ENCODE measurements at places on chromosomes 13 and 19.

GRCh38 chr19:6528544-6529121 lies 2.2 kb upstream of the TNFSF9 start:
- DNase-seq, result no peak

DNA sequence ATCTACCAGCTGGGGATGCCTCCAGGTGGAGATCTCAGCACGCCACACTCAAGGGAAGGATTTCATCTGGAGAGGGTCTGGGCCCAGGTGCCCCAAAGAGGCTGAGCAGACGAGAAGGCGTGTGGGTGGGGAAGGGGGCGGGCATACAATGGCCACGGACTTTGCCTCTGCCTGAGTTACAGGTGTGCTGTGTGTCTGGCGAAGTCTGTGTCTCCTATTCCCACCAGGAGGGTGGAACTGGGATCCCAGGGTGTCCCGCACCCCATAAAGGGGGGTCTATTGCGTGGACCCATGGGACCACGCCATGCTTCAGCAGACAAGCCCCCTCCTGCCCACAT lies 3.6 kb downstream of the TLE2 start:
- no peak for DNase-seq

DNA sequence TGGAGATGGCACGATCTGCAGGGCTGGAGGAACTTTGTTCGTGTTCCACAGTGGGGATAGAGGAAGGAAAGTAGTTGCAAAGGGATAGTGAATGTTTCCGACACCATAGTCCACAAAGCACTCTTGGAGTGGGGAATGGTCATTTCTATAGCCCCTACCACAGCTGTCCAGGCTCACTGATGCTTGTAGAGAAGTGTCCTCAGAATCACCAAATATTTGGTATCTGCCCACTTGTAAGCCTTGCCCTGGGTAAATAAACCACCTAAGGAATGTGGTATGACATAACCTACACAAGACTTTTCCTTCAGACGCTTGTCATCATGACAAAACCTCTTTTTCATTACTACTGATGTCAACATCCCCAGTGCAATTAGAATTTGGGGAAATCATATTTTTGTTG lies 686.5 kb upstream of the ARGLU1 start:
- DNase-seq, result no peak

GRCh38 chr19:15615526-15615925 lies 508 bp downstream of the CYP4F8 start:
- no peak for DNase-seq

DNA sequence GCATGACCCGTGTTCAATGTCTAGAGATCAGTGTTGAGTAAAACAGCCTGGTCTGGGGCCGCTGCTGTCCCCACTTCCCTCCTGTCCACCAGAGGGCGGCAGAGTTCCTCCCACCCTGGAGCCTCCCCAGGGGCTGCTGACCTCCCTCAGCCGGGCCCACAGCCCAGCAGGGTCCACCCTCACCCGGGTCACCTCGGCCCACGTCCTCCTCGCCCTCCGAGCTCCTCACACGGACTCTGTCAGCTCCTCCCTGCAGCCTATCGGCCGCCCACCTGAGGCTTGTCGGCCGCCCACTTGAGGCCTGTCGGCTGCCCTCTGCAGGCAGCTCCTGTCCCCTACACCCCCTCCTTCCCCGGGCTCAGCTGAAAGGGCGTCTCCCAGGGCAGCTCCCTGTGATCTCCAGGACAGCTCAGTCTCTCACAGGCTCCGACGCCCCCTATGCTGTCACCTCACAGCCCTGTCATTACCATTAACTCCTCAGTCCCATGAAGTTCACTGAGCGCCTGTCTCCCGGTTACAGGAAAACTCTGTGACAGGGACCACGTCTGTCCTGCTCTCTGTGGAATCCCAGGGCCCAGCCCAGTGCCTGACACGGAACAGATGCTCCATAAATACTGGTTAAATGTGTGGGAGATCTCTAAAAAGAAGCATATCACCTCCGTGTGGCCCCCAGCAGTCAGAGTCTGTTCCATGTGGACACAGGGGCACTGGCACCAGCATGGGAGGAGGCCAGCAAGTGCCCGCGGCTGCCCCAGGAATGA lies 1.5 kb upstream of the CEACAM5 start:
- DNase-seq, result no peak

- DNase-seq, result no peak
Observed at GRCh38 chr13:111183959-111184358, 68.8 kb downstream of the ARHGEF7 start.

GRCh38 chr13:26412263-26412662 lies 145.2 kb upstream of the WASF3 start:
- no peak for DNase-seq

GRCh38 chr13:59111751-59112171 lies 1052.0 kb downstream of the DIAPH3 start:
- no peak for DNase-seq

DNA sequence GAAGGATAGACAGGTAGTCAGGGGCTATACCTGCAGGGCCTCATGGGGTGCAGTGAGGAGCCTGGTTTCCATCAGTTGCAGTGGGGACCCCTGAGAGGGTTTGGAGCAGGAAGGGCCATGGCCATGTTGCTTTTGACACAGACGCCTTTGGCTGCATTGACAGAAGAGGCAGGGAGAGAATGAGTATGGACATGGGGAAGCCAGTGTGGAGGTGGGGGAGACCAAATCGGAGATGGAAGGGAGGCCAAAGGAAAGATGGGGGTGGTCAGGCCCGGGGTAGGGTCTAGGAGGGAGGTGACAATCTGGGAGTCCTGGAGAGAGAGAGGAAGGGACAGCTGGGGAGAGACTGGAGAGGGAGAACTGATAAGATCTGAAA lies 1.3 kb downstream of the HSD11B1L start:
- DNase-seq, result no peak

- no peak for DNase-seq
Observed at GRCh38 chr13:97300871-97301270, 78.7 kb downstream of the MBNL2 start.

GRCh38 chr13:21736926-21737325 lies 66.1 kb downstream of the FGF9 start:
- DNase-seq, result no peak

GRCh38 chr19:17107546-17108452 lies 32.2 kb downstream of the MYO9B start:
- no peak for DNase-seq

DNA sequence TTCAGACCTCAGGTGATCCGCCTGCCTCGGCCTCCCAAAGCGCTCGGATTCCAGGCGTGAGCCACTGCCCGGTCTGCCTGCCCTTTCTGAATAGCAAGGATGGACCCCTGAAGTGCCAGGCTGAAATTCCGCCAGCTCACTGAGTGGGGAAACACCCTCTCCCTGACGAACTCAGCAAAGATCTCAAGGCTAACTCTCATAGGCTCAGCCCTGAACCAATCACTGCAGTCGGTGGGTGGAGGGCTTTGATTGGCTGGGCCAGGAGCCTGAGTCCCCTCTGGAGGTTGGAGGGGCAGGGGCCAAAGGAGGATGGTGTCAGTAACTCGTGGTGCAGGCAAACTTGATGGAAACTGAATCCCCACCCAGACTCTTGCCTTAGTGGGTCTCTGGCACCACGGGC lies 11.2 kb upstream of the COMP start:
- no peak for DNase-seq

DNA sequence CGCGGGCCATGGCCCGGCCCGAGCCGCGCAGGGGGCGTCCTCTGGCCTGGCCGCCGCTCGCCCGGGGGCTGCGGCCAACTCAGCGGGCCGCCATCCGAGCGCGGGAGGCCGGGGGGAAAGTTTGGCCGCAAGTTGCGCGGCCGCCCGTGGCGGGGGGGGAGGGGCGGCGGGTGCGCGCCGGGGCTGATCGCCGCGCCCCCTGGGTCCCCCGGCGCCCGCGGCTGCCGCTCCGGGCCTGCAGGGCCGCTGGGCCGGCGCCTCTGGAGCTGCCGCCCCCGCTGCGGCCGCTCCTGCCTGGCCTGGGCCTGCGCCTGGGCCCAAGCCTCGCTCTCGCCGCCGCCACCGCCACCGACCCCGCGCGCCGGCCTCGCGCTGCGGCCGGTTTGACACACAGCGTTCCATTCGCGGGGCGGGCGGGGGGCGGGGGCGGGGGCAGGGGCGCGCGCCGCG lies at the start of gene NR2F6:
TSS of gene NR2F6 (minus strand) at position 385 of the 450 bp plus-strand sequence. CDS start 699 bp downstream, outside the sequence.
- DNase-seq, result no peak

DNA sequence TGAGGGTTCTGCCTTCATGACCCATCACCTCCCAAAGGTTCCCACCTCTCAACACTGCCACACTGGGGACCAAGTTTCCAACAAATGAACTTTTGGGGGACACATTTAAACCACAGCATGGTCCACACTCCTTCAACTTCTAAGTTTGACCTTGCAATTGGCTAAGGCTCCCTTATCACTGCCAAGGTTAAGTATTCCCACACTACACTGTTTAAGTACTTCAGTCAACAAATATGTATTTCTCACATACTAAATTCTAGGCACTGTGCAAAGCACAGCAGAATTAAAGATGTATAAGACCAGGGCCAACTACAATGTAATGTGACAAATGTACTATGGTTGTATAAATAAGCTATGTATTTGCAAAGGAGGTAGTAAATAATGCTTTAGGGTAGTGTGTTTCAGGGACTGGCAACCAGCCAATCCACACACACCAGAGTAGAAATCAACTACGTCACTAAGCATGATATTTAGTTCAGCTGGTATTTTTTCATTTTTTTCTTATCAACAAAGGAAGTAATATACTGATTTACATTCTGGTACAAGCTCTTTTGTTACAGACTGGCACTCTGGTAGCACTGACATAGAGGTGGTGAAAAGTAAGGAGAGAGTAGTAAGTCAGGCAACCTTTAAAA lies 12.2 kb downstream of the NUFIP1 start:
- DNase-seq, result no peak

GRCh38 chr19:1251330-1252220 lies 3.2 kb downstream of the MIDN start:
- DNase-seq, result no peak

DNA sequence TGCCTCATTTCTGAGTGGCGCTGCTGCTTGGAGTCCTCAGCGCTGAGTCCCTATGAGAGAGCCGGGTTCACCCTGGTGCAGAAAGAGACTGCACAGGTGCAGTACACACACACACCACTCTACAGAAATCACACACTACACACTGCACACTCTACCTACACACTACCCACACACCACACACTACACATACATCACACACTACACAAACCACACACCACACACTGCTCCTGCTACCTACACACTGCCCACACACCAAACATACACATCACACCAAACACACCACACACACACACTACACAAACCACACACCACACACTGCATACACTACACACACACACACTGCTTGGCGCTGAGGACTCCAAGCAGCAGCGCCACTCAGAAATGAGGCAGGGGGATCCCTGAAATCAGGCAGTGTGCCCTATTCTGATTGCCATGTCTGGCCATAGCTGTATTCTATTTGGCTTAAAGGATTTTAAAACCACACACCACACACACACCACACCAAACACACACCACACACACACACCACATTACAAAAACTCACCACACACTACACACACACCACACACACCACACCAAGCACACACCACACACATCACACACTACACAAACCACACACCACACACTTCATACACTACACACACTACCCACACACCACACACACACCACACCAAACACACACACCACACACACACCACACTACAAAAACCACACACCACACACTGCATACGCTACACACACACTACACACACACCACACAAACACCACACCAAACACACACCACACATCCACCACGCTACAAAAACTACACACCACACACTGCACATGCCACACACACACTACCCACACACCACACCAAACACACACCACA lies 4.9 kb downstream of the MAG start:
- no peak for DNase-seq

- DNase-seq, result no peak
Observed at GRCh38 chr13:26324867-26325266, 70.9 kb downstream of the CDK8 start.
